ENCODE measurements at places on chromosomes 1 and 21.
A peak's percentile ranks its signal among the peaks of the same experiment; 100 is the strongest.

GRCh38 chr1:174572771-174573170 lies 125.0 kb downstream of the GPR52 start:
- DNase-seq, result no peak

DNA sequence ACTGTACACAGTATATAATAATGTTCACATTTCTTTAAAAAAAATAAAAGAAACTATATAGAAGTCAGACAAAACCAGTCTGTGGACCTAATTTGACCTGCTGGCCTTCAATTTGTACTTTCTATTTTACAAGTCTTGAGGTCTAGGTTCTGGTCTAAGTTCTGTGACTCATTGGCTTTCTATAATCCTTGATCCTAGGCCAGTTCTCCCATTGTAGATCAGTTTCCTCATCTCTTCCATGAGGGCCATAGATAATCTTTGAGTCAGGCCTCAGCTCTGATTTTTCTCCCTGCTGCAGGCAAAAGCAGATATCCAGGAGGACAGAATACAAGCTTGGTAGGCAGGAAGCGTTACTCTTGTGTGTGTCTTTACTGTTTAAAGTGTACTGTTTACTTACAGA lies 603.7 kb upstream of the CAMK1G start:
- no peak for DNase-seq

DNA sequence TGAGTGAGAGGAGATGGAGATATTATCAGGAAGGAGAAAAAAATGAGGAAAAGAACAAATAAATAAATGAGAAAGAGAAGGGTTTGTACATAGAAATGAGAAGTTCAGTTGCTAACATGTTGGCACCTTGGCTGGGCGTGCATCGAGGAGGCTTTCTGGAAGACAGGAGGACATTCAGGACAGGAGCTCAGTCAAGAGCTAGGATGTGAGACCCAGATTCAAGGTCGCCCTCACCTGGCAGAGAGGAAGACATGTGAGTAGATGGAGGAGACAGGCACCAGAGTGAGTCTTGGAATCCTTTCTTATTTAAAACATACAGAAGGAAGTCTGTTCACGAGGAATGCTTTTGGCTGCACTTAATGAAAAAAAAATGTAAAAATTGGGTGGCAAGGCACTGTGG lies 640.9 kb downstream of the NPHP4 start:
- no peak for DNase-seq

DNA sequence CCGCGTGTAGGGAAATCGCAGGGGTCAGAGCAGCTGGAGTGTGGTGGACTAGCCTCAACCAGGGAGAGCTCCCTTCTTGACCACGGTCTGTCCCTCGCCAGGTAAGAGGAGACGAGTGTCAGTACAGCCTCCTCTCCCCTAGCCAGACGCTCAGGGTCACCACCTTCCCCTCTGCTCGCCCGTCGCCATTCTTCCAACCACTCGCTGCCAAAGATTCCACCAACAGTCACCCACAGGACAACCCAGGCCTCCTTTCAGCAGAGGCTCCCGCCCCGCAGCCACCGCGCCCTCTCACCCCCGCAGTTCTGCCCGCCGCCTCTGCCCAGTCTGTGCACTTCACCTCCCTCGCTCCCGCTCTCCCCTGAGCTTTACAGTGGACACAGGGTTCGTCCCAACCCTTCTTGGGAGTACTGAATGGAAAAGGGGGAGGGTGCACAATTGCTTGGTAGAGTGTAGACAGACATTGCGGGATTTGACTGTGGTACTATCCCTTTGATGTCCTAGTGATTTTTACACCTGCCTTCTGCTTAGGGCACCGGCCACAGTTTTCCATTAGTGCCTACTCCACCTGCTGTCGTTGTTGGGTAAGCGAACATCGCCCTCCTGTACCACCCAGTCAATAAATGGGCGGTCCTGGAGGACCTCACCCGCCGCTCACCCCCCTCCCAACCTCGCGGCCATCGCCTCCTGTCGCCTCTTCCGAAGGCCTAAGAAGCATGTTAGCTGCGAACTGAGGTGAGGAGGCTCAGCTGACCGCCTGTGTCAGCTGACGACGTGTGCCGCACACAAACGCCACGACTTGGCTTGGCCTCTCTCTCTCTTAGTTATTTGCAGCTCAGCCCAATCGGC lies 9.2 kb upstream of the NBPF11 start:
- no peak for DNase-seq

DNA sequence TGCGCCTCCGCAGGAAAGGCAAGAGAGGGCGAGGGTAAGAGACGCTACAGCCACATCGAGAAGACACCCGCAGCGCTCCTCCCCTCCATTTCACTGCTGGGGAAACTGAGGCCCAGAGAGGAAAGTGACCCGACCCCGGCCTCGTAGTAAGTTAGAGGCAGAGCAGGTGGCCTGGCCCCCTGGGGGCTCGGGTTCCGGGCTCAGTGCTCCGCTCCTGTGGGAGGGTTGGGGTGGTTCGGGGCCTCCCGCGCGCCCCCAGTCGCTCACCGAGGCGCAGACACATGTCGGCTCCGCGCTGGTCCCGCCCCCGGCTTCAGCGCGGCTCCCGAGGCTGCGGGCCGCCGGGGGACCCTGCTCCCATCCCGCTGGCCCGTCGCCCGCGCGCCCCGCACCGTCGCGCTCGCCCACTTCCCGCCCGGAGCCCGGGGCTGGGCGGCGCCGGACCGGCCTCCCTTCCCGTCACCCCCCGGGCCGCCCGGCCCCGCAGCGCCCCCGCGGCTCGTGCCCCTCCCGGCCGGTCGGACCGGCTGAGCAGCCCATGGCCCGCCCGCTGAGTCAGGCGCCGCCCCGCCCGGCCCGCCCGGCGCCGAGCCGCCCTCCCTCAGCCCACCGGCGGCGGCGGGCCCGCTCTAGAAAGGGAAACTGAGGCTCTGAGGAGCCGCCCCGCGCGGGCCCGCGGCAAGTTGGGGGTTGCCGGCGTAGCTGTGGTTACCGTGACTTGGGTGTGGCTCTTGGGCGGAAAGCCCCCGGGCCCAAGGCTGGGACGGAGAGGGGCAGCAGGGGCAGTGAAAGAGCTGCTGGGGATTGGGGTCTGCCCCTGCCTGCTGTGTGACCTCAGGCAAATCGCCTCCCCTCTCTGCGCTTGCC lies at the start of gene TMEM54:
Gene TMEM54, minus strand, starts transcription at position 434 of the 867 bp plus-strand sequence. Its CDS starts 151 bp downstream, at position 283.
- DNase-seq, result no peak

DNA sequence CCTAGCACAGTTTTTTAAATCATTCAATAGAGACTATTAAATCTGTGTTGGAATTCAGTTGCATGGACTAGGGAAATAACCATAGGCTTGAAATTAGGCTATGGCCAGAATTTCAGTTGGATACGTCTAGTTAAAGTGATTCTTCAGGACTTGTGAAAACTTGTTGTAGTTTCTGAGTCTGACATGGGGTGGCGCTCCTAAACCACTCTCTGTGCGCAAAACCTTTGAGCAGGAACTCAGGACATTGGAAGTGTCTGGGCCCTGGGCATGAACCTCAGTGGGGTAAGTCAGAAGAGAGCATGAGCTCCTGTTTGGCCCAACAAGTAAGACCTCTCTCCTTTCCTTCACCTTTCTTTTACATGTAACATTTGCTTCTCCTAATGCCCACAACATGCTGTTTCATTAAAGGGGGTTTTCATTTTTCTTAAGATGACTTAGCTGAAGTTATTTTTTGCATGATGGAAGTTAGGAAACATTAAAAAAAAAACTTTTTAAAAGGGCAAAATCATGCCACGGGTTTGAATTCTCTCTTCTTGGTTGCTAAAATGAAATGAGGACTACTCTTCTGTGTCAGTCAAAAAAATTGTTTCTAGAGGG lies 17.1 kb upstream of the CCDC190 start:
- DNase-seq, result peak; percentile 4

DNA sequence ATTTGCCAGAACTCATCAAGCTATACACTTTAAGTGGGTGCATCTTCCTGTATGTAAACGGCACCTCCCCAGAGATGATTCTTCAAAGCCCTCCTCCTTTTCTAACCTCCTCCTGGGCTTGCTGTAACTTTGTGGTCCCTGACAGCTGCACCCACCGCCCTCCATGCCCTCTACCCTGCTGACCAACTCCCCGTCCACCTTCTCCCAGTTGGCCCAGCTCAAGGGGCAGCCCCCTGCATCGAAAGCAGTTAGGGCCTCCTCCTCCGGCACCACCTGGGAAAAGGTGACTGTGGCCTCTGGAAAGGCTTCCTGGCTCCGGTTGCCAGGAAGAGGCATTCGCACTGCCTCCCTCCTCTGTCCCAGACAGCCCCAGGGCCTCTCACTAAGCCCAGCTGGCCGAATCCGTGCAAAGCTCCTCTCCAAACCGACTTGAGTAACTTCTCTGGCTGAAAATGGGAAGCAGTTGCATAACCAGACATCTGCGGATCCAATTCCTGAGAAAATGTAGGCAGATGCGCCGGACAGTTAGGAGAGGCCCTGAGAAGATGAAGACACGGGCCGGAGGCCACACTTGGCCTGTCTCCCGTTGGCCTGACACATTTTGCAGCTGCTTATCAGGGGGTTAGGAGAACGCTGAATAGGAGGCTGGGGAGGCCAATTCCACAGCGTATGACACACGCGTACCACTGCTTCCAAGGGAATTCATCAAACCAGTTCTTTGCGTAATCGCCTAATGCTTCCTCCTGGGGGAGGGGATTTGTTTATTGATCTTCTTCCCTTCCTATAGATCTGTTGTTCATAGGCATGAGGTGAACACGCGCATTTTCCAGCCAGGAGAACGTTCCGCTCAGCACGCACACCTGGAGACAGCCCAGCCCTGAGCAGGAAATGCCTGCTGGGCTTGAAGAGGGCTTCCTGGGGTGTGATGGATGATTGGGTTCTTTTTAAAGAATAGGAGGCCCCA lies 48.7 kb upstream of the COL6A2 start:
- no peak for DNase-seq

- no peak for DNase-seq
Observed at GRCh38 chr1:198178615-198179014, 21.8 kb downstream of the NEK7 start.

- DNase-seq, result no peak
Observed at GRCh38 chr1:209364716-209365115, 218.8 kb upstream of the CAMK1G start.

DNA sequence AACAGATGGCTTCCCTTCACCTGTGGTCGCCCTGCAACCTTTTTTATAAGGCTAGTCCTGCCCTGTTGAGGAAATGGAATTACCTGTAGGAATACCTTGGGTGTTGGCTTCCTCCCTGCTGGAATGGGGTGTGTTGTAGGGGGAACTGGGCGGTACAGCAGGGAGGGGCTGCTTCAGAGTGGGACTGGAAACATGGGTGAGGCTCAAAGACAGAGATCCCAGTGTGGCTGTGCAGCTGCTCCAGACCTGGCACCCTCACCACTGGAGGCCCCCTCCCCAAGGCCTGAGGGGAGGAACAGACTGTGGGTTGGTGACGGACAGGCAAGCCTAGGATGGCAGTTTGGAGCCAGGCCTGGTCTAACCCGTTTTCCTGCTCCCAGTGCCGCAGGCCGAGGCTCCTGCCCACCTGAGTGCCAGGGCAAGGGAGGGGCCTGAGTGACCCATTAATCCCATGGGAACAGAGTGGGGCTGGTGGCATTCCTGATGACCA lies 4.5 kb downstream of the EFNA3 start:
- no peak for DNase-seq

- DNase-seq, result no peak
Observed at GRCh38 chr1:75345538-75346292, 211.5 kb downstream of the LHX8 start.

DNA sequence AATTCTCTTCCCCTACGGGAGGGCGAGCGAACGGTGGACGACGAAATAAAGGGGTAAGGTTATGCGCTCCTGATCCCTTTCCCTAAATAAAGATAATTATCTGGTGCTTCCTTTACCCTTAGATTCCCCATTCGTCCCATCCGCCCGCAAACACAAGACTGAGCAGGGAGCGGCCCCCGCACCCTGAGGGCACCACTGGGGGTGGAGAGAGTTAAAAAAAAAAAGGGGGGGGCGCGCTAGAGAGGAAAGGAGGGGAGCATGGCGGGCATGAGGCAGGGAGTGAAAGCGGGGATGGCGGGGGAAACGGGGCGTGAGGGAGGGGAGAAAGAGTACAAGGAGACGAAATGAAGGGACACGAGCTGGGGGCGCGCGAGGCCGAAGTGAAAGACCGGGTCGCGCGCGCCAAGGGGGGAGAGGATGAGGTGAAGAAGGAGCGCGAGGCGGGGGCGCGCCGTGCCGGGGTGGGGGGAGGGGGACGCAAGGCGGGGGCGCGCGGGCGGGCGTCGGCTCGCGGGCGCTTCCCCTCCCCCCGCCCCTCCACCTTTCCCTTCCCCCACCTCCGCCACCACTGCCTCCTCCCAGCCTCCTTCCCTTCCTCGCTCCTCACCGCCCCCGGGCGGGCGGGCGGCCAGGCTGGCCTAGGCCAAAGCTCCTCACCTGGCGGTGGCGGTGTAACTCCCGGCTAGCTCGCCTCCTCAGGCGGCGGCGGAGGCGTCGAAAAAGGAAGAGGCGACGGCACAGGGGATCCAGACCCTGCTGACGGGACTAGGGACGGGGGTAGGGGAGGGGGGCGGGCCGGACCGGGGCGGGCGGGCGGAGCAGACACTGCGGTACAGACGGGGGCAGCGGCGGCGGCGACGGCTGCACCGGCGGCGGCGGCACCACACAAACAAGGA lies 448 bp downstream of the GATAD2B start:
- DNase-seq, result peak; percentile 77

- no peak for DNase-seq
Observed at GRCh38 chr1:110538075-110538474, 19.1 kb upstream of the KCNA10 start.

DNA sequence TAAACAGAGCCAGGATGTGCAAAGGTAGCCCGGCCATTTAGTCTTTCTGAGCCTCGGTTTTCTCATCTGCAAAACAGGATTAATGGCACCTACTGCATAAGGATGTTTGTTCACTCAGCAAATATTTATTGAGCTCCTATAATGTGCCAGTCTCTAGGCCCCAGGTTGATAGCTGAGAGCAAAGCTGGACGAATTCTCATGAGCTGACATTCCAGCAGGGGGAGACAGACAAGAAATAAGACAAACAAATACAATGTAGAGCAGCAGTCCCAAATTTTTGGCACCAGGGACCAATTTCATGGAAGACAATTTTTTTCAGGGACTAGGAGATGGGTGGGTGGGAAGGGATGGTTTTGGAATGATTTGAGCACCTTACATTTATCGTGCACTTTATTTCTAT lies 74.3 kb upstream of the PAX7 start:
- DNase-seq, result peak; percentile 26

DNA sequence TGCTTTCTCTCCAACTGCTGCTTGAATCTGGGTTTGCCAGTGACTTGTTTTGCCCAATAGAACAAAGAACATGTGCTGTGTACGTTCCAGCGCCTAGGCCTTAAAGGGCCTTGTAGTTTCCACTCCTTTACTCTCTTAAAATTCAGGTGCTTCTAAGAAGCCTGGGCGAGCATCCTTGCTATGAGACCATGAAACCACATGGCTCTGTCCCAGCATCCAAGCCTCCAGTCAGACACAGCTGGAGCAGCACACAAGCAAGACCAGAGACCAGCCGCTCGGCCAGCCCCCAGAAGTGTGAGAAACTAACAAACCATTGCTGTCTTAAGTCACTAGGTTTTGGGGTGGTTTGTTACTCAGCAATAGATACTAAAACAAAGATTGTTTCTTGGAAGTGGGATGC lies 15.1 kb downstream of the PLEKHO1 start:
- DNase-seq, result no peak

DNA sequence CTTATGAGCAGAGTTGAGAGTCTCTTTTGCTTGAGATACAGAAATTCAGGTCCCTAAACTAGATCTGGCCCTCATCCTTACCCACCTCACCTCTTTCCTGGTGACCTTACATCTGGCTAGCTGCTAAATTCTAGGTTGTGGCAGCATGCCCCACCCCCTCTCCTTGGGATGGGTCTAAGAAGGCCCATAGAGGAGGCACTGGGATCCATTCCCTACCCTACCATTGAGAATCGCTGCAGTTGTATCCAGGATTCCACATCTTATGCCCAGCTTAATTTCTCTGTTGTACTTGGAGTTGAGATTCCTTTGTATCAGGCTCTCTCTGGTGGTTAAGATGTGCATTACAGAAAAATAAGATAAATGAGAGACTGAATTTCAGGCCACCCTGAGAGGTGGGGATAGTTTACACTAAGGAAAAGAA lies 9.5 kb upstream of the TMEM39B start:
- peak; percentile 38 for DNase-seq
